ENCODE measurements at places on chromosomes 3 and 15. TPM values are rescaled to one million over a fixed set of nuclear protein-coding genes. Genes with fewer than 3 reads are reported as not detected.

- no peak for DNase-seq
Observed at GRCh38 chr3:146187334-146187950, 26.5 kb upstream of the PLOD2 start.

DNA sequence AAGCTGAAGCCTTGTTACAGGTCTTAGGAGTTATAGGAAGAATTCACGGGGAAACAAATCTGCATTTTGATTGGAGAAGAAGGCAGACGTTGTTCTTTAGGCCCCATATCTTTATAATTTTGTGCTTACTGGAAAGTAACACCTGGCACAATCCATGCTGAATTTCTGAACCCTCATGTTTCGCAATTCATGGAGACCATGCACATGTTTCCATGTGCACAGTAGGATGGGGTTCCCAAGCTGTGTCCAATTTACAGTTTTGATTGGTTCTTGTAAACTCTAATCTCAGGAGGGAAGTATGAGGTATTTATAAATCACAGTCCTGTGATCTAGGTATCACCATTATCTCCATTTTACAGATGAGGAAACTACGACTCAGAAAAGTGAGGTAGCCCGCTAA lies 7.8 kb upstream of the SCAANT1 start:
- no peak for DNase-seq

- DNase-seq, result no peak
Observed at GRCh38 chr15:35383506-35383905, 162.5 kb downstream of the DPH6 start.

- DNase-seq, result no peak
Observed at GRCh38 chr3:136672457-136672856, 79.7 kb downstream of the STAG1 start.

GRCh38 chr3:79690072-79690471 lies 77.7 kb downstream of the ROBO1 start:
- DNase-seq, result no peak

- no peak for DNase-seq
Observed at GRCh38 chr15:32956006-32956405, 238.2 kb downstream of the GREM1 start.

DNA sequence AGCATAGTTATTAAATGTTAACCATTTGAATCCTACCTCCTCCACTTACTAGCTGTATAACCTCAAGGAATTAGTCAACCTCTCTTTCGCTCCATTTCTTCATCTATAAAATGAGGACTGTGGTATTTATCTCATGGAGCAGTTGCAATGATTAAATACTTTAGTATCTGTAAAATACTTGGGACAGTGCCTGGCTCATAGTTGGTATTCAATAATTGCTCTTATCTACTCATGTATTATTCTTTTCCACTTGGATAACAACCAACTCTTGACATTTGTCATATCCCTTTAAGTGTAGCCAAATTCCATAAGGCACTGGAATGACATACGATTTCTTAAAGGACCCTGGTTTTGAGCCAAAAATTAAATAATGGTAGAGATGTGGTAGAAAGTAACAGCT lies 72.0 kb downstream of the FSIP1 start:
- no peak for DNase-seq

- DNase-seq, result peak; percentile 71
Observed at GRCh38 chr15:86399041-86399954, 319.6 kb downstream of the AGBL1 start.

DNA sequence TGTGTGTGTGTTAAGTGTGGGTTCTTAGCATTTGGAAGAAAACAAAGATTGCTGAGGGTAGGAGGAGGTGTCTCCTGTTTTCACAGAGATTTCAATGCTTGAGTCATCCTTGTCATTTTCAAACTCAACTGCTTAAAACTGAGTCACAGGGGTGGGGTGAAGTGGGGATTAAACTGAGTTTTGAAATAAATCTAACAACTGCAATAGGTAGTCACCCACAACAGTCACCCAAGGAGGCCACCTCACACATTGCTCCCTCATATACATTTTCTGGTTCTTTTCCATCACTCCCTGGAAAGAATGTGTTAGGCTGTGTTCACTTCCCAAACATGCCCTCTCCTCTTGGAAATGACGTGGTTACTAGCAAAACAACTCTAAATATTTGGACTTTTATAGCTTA lies 187.7 kb upstream of the CMC1 start:
- no peak for DNase-seq

STAB1 gene
- total RNA-seq, result 88.1 TPM

FBXL2 gene
- total RNA-seq, result 1.6 TPM

SLC12A1 gene
- not detected for total RNA-seq

SLC2A2 gene
- not detected for total RNA-seq

FGF12 gene
- 340 TPM for total RNA-seq

MB21D2 gene
- total RNA-seq, result 2.1 TPM

CNTN4 gene
- 2.5 TPM for total RNA-seq

FEZF2 gene
- total RNA-seq, result not detected

ANKRD63 gene
- total RNA-seq, result 0.92 TPM
